Mesenteric fat pad (tissue), 1 donor: ENCODE measurements at places on chromosomes 7 and 10.

DNA sequence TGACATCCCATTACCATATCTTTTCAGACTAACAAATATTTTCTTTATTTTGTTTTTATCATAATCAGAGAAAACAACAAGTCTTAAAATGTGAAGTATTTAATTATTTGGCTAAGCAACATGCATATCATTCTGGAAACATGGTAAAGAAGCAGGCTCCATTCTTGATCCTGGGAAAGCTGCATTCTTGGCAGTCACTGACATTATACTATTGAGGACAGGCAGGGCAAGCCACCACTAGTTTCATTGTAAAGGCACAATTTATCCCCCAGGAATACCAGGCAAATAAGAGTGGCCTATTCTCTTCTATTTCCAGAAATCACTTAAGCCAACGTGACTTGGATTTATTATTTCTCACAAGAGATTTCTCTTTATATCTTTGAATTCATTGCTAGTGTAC, 153.8 kb upstream of the AKR1E2 start:
- no peak for DNase-seq

DNA sequence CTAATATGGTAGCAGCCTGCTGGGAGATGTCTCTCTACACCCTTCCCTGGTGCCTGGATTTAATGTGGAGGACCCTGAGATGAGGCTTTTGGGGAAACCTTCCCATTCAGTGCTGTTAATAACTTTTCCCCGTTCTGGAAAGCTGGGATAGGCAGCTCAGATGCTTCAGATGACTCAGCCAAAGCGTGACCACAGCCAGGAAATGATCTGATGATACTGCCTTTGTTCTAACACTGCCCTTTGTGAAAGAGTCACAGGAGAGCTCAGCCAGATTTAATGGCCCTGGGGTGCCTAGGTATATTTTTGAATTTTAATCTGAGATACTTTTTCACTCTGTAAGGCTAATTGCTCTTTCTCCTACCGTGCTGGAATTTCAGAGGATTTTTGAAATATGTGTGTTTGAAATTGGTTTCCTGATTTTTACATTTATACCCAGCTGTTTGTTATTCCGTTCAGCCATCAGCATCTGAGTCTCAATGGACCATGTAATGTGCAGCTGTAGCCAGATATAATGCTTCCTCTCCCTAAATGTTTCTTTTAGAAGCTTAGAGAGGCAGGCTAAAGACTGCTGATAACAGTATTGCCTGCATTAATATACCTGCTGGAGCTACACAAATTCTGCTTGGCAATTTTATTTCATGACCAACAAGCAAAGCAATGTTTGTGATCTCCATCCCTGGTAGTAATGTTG, 17.8 kb downstream of the CELF2 start:
- no peak for DNase-seq

- no peak for DNase-seq
Measured at GRCh38 chr10:86673827-86674581, 5.7 kb downstream of the LDB3 start.

- DNase-seq: no peak
Measured at GRCh38 chr7:46613551-46613950, 692.5 kb upstream of the IGFBP3 start.

DNA sequence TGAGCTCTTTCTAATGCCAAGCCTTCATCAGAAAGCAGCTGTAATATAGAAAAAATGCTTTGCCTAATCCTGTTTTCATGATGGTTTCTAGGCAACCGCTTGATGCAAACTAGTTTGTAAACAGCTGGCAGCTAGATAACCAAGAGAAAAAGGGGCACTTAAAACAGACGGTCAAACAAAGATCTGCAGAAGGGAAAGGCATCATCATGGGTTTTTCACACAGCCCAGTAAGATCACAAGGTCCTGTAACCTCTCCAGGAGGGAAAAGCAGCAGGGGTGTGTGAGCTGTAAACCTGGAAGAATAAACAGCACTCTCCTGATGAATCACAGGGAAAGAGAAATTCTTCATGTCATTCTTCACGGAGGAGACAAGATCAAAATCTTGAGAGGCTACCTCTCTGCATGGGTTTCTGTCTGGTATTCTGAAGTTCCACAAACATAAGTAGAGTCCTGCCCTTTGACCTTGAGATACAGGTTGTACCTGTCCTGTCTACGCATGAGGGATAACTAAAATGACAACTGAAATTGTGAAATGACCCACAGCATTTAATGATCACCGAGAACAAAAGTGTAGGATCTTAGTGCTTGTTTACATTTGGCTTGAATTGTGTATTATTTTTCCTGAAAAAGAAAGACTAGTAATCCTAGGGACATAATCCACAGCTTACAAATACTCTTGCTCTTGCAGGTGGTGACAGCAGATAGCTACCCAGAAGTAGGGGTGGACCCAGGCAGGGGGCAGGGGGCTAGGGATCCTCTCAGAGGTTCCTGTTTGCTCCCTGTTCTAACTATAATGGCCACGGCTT, 48.0 kb downstream of the CREB3L2 start:
- DNase-seq: no peak

DNA sequence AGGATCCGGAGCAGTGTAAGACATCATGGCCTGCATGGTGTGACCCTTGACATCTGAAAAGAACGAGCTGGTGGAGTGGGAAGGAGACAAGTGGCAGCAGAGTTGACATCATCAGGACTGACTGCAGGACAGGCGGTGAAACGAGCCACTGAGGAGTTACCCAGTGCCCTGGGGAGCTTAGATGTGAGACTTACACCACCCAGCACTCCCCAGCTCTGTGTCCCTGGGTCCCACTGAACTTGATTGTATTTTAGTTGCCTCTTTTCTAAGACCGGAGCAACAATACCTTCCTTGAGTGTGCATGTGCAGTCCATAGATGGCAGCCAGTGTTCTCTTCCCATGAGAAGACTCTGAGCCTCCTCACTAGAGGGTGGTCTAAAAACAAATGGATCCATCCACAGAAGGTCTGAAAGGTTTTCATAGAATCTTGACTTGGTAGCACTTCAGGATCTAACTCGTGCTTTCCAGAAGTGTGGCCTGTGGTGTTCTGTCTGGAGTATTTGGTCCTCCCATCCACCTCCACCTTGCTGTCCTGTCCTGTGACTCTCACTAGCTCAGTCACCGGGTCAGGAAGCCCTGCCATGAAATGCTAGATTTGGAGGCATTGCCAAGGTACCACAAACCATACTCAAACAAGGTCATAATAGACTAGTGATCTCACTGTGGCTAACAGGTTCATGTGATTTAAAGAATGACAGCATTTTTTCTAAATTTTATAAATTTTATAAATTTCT, 59.0 kb downstream of the IKZF1 start:
- DNase-seq: no peak

DNA sequence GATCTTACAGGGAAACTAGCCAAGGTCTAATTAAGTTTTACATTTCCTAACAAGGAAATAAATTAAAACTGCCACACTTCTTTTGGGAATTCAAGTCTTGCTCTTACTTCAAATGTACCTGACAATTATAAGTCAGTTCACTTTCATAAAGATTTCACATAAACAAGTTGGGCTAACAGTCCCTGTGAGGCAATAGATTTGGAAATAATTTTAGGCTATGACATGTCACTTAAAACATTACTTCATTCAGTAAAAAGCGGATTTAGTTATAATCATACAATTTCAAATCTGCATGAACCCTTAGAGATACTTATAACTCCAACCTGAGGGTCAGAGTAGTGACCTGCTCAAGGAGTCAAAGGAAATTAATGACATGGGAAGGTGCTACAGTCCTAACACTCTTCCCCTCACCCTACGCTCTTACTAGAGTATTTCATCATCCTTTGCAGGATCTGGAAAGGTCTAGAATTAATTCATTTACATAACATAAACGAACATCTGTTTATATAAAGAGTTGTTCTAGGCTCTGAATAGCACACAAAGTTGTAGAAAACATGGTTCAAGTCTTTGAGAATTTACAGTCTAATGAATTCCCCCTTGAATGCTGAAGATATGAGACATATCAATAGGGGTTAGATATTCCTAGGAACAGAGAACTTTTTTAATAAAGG, 32.3 kb upstream of the DNAJB12 start:
- DNase-seq: no peak

DNA sequence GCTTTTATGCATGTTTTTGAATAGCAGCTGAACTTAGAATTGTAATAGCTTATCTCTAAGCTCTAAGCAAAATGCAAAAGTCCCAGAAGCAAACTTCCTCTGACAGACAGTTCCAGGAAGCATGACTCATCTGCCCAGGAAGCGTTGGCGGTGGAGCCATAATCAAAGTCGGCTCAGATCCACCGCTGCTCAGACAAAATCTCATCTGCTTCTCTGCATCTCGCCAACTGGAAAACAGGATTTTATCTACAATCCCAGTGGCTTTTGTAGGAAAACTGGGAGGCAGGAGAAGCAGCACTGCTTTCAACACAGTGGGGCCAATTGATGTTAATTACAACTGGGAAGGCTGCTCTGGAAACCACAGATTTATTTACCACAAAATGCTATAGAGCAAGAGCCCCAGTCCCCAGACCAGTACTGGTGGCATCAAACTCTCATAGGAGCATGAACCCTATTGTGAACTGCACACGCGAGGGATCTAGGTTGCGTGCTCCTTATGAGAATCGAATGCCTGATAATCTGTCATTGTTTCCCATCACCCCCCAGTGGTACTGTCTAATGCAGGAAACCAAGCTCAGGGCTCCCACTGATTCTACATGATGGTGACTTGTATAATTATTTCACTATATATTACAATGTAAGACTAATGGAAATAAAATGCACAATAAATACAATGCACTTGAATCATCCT, 99.9 kb downstream of the CUBN start:
- no peak for DNase-seq

- DNase-seq: no peak
Measured at GRCh38 chr10:69934768-69935167, 117.9 kb upstream of the MACROH2A2 start.

- no peak for DNase-seq
Measured at GRCh38 chr10:33421789-33422462, 87.5 kb upstream of the NRP1 start.

GRCh38 chr7:14275356-14275755, 285.9 kb upstream of the ETV1 start:
- DNase-seq: no peak

DNA sequence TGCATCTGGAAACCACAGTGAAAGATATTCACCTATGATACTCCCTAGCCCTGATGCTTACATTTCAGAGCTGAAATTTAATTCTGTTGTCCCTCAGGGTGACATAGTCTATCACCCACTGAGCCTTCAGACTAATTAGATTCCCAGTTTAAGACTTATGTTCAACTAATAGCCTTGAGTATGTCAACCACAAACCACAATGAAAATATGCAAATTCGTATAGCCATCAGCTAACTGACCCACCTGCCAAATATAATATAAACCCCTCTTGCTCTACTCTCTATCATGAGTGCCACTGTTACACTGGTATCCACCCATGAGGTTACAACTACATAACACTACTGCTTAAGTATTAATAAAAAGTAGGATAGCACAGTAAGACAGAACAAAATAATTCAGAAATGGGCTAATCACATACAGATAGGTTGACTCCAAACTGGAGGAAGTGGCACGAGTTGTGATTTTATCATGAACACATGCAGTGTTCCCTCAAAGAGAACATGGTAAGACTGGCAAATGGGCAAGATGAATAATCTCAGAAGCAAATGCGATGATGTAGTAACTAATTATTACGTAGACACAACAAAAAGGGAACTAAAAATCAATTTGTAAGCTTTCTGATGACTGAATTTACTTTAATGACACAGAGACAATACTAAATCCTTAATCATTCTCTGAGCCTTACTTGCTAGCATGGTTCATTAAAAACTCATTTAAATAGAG, 290.6 kb downstream of the PARD3 start:
- DNase-seq: no peak

DNA sequence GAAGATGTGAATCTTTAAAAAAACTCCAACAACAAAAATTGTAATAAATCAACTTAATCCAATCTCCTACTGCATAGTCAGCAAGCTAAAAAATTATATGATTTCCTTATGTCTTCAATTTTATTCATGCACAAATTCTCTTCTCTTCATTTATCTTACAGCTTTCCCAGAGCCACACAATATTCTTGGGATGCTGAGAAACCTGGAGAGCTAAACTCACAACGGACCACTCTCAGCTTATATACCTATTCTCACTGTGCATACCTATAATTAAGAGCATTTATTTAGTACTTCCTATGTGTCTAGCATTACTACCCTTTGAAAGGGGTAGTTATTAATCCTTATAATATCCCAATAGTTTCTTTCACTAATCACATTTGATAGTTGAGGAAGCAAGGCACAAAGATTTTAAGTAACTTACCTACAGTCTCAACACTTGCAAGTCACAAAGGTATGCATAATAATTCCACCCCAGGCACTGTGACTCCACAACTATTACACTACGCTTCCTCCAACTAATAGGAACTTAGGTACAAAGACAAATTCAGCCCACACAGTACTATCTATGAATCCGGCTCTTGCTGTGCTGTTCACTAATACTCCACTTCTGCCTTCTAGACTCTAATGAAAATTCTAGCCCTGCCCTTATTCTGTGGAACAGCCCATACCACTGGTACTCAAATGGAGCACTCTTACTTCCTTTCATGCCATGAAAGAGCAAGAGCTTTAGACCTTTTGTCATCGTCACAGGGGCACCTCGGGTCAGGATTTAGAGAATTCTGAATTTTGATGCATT, 5.1 kb downstream of the CCDC71L start:
- DNase-seq: no peak

DNA sequence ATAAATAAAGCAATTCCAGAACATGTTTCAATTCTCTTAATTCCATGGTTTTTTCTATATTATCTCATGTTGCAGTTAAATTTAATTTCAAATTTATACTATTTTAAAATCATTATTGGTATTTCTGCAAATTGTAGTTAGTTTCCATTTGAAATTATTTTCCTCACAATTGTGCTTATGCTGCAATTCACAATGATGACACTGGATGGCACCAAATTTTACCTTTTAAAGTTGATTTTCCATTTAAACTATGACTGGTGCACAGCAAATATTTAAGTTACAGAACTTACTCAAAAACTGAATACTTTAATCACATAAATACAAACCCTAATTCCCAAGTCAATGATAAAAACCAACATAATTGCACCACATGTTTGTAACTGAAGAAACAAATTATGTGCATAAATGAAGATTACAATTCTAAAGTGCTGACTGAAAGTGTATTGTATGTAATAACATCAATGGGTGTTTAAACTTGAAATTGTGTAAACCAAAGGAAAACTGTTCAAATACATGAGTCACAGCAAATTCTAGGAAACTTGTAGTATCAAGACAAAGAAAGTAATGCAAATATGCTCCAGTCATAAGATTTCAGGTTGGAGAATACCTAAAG, 75.3 kb upstream of the AASS start:
- no peak for DNase-seq

- DNase-seq: no peak
Measured at GRCh38 chr10:11612021-11613001, 861 bp upstream of the USP6NL start.

- DNase-seq: no peak
Measured at GRCh38 chr10:103736763-103737162, 118.6 kb downstream of the SH3PXD2A start.

DNA sequence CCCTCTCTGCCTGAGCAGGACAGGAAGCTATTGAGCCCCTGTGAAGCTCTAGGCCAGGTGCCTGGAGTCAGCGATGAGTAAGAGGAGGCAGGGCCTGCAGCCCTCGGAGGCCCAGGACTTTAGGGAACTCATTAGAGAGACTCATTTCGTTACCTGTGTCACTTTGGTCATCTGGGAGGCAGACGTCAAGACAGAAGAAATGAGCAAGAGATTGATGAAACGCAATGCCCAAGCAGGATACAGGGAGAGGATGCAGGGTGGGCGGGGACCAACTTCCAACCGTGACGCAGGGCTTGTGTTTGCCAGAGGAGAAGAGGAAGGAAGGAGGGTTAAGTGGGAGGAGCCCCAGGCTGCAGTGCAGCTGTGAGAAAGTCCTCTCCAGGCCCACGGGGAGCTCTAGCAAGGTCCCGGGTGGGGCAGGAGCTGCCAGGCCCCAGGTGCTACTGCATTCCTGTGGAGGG, 26.4 kb upstream of the GNA12 start:
- no peak for DNase-seq
